ENCODE measurements at places on chromosomes 11 and 22.
A peak's percentile ranks its signal among the peaks of the same experiment; 100 is the strongest.

- no peak for DNase-seq
These were observed 10.3 kb downstream of the PRDM10 start for GRCh38 chr11:129992161-129992944.

- no peak for DNase-seq
These were observed 4.3 kb upstream of the DGCR6L start for GRCh38 chr22:20324139-20324516.

- DNase-seq: peak; percentile 23
These were observed 65.0 kb upstream of the HORMAD2 start for GRCh38 chr22:30015229-30015797.

DNA sequence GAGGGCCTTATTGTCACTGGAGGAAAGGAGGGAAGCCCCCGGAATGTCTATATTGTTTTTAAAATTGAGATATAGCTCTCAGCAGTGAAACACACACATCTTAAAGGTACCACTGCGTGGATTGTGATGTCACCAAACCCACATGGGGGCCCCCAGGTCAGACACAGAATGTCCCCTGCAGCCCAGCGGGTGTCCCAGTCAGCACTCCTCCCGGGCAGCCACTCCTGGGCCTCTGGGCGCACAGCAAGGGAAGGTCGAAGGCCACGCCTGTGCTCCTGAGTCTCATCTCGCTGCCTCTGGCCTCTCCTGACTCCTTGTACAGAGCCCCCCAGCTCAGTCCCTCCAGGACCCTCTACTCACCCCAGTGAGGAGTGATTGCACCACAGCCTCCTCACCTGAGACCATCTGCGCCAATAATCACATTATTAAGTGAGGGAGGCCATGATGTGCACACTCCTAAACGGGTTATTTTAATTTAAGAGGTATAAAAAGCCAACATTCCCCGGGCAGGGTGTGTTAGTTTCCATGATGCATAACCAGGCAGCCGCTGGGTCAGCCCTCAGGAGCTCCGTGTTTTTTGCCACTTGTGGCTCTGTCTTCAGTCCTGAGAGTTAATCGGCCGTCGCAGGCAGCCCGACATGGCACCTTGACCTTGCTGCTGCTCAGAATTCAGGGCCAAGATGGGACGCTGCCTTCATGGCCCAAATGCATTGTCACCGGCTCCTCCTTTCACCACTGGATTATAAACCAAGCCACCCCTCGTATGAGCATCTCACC lies 1089.3 kb downstream of the BRD1 start:
- DNase-seq: no peak

DNA sequence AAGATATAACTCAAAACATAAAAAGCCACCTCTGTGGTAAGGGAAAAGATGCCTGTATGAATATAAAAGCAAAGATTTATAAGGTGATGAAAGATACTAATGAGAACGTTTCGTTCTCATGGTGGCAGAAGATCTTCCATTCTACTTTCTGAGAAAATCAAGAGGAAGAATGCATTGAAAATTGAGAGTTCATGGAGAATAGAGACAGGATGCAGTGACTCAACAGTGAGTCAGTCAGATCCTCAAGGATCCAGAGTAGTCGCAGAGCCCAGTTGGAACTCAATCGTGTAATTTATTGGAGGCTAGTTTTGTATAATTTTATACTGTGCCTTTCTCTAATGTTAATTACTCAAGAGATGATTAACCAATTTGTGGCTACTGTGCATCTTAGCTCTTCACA lies 73.3 kb downstream of the ENTHD1 start:
- no peak for DNase-seq

- DNase-seq: no peak
These were observed 24.6 kb downstream of the RCN1 start for GRCh38 chr11:32115446-32115845.

DNA sequence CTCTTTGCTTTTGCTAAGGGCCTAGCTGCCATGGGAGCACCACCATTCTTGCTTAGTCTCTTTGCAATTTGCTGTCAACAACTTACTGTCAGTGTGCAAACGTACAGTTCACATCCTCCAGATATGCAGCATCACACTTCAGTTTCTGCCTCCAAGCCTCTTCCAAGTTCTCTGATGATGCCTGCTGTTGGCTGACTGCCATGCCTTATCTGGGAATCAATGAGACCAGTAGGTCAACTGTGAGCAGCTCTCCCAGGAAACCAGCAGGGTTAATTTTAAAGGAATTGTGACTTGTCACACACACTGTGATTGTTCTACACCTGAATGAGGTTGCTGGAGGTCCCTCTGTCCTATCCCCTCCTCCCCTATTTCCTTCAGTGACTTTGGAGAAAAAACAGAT lies 56.0 kb downstream of the COPB1 start:
- DNase-seq: no peak

- peak; percentile 93 for DNase-seq
These were observed 59.5 kb downstream of the CDKN1C start for GRCh38 chr11:2825889-2826678.

GRCh38 chr11:78100676-78101472 lies 21.2 kb upstream of the NDUFC2 start:
- DNase-seq: no peak

- peak; percentile 40 for DNase-seq
These were observed at the start of gene TCN2 for GRCh38 chr22:30606455-30607299. TCN2 (plus strand) TSS chr22:30607174; CDS start chr22:30607332, 158 bp downstream.

GRCh38 chr11:1734641-1735081 lies 15.7 kb downstream of the IFITM10 start:
- no peak for DNase-seq

DNA sequence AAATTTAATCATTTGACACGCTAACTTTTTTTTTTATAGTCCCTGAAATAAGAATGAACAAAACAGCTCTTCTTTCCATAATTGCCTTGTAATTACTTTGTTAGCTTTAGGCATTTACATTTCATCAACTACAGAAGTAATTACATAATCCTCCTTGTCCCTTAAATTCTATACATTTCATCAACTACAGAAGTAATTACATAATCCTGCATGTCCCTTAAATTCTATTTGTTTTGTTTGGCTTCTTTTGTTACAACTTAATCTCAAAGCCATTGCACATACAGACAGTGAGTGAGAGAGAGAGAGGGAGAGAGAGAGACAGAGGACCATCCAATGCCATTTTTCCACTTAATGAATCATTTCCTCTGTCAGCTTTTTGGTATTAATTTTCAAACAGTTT lies 873.2 kb downstream of the METTL15 start:
- no peak for DNase-seq

DNA sequence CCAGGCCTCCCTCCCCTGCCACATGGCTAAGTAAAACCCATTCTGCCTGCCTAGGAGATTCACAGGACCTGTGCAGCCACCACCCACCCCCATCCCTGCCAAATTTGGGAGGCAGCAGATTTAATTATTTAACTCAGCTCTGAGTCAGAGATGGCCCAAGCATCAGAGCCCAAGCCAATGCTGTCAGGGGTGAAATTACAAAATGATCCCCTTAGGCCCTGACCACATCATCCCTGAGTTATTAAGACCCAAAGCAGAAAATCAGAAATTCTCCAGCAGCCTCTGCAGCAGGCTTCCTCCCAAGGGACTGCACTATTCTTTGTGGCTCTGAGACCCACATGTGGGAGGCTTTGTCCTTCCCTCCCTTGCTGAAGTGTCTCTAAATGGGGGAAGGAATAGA lies 52.8 kb upstream of the RRAS2 start:
- DNase-seq: peak; percentile 28

DNA sequence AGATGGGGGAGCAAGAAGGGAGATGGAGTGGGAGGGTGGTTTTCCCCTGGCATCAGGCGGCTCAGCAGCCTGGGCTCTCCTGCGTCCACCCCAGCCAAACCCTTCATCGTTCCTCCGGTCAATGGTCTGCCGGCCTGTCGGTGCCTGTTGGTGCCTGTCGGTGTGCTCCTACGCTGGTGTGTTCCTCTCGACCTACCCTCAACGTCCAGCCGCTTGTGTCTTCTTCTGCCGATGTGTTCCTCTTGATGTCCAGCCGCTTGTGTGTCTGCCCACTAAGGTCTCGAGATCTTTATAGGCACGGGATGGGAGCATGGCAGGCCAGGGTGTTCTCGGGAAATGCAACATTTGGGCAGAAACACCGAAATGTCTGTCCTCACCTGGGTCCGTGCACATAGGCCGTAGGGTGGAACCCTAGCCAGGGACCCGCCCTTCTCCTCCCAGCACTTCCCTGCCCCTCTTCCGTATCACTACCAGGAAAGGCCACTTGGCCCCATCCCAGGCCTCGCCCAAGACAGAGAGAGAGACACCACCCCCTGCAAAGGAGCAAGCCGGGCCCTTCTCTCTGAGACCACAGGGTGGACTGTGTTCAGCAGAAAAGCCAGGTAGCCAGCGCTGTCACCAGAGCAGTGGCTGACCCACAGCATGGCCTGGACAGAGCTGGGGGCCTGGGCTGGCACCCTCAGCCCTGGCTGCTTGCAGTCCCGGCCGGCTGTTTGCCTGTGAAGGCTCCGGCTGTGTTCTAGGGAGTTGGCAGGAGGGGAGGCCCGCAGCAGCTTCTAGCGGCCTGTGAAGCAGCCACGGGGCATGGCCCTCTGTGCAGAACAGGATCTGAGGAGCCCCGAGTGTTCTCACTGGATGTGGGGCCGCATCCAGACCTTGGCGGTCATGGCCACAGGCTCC lies 61.6 kb upstream of the KCNQ1OT1 start:
- no peak for DNase-seq

Measured in trophoblast cell (in vitro differentiated cells and primary cell).